ENCODE measurements at places on chromosomes 16 and 17. TPM values are rescaled to one million over a fixed set of nuclear protein-coding genes. Genes with fewer than 3 reads are reported as not detected.

The KIF2B gene
- total RNA-seq: not detected

The MYH2 gene
- not detected for total RNA-seq

The CCL18 gene
- not detected for total RNA-seq

The ZDHHC1 gene
- 4.6 TPM for total RNA-seq

The PIMREG gene
- total RNA-seq: 81.5 TPM

The CPPED1 gene
- 3.4 TPM for total RNA-seq

The PCTP gene
- 18.3 TPM for total RNA-seq

The DRC3 gene
- total RNA-seq: 0.59 TPM

The PRR29 gene
- 0.30 TPM for total RNA-seq

The HS3ST2 gene
- not detected for total RNA-seq

The TMC8 gene
- 0.17 TPM for total RNA-seq

The CPHXL2 gene
- not detected for total RNA-seq

The RBFOX1 gene
- total RNA-seq: not detected

The DDX28 gene
- 7.7 TPM for total RNA-seq

The KCNJ2 gene
- total RNA-seq: 1.0 TPM

The ANKRD40CL gene
- total RNA-seq: not detected

The MEOX1 gene
- total RNA-seq: not detected

The WNT3 gene
- 0.50 TPM for total RNA-seq

The SERPINF2 gene
- not detected for total RNA-seq

The CDRT15L2 gene
- total RNA-seq: not detected

The RAB11FIP4 gene
- total RNA-seq: 0.34 TPM

The DYNC1LI2 gene
- 52.9 TPM for total RNA-seq

The PIK3R6 gene
- total RNA-seq: not detected

Data from bronchus fibroblast of lung (primary cell).